ENCODE measurements at places on chromosomes 5 and 9.

- DNase-seq, result no peak
Observed at GRCh38 chr5:157563373-157563928, 12.1 kb downstream of the ADAM19 start.

GRCh38 chr5:174491761-174492350, 232.5 kb upstream of the MSX2 start:
- no peak for DNase-seq

- no peak for DNase-seq
Observed at GRCh38 chr5:137461391-137462264, 37.5 kb downstream of the SPOCK1 start.

- DNase-seq, result no peak
Observed at GRCh38 chr9:126207256-126207655, 119.4 kb upstream of the MVB12B start.

DNA sequence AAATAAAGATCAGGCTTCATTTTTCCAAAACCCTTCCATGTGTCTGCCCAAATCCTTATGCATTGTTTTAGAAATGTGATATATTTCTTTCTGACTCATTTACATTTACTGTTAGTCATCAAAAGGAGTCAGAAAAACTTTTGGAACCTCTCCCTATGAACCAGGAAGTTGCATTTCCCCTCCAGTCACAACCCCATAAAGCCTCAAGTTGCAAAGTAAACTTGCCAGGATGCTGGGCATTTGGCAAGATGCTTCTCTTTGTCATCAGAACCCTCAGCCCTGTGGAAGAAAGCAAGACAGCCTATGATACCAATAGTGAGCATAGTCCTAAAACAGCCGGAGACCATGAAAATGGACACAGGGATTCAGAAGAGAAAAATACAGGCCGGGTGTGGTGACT, 84.2 kb downstream of the MUSK start:
- no peak for DNase-seq

GRCh38 chr5:6078881-6079280, 299.5 kb downstream of the MED10 start:
- DNase-seq, result no peak

DNA sequence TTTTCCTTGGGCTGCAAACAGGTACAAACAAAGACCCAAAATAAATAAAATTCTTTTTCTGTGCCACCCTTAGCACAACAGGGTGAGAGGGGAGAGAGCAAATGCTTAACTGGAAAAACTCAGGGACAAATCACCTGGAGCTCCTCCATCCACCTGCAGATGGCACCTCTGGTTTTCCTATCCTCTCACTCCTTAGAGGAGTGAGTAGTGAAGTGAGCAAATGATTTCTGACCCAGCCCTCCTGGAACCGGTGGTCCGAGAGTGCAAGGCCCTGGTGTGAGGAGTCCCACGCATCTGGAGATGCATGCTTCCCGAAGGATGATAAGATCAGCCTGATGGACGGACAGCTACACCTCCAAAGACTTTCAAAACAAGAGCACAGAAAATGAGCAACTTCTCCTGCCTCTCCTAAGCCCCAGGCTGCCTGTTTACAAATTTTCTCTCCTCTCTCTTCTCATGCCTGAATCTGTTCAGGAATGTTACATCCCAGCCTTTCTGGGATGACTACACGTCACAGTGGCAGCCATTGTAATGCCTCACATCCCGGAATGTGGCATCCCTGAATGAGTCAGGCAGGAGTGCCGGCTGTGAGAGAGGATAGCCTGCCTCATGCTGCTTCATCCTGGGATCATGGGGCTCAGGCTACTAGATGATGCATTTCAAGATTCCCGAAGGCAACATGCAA, 86.4 kb downstream of the ADRB2 start:
- no peak for DNase-seq

DNA sequence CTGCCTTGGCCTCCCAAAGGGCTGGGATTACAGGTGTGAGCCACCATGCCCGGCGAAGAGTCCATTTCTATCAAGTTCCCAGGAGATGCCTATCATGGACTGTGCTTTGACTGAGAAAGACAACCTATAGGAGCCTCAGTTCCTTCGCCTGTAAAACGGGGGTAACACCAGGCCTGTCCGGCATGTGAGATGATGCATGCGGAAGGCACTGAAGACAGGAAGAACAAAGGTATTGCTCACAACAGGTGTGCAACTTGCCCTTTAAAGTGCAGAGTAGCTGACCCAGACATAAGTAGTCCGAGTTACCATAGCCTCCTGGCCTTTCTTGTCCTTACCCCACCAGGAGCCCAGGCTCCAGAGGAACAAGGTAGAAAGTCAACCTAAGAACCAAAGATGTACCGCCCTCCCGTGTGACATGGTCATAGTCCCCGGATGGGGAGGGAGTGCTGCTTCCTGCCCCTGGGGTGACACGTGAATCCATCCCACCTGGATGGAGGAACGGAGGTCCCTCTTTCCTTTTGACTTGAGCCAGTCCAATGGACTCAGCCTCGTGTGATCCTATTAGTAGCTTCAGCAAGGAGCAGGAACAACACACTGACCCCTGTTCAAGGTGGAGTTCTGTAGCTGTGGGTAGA, 60.3 kb downstream of the HSPA4 start:
- no peak for DNase-seq

GRCh38 chr5:178580271-178580955, 9.8 kb downstream of the COL23A1 start:
- DNase-seq, result no peak

DNA sequence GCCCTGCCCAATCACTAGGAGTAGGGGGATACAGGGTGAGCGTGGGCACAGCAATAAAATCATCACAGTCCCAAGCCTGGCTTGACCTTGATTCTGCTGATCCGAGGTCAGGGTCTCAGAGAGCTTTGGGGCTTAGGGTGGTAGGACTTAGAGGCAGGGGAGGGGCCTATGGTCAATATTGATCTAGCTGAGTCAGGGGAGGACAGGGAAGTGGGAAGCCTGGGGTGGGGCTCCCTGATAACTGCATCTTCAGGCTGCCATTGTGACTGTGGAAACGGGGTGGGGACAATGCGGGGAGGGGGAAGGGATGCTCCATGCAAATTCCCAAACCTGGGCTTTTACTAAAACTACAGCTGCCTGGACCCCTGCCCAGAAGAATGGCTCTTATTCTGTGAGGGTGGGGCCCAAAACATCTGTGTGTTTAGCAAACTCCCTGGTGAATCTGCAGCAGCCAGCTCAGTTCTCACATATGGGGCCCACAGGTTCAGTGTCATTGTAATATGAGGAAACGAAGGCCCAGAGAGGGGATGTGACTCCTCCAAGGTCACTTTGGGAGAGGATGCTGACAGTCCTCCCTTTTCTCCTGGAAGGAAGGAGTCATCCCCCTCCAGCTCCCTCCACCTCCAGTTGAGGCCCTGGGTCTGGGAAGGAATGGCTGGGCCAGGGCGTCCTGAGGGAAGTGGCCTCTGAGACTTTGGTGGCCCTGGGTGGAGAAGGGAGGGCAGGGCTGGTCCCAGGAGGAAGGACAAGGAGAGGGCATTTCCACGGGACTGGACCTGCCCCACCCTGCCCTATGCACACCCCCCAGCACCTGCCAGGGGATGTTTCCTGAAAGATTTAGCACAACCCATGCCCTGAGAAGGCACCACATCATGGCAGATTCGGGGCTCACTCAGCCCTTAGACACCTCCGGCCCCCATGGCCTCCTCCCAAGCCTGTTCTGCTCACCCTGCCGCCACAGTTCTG, 26.4 kb downstream of the SLC6A7 start:
- DNase-seq, result no peak

DNA sequence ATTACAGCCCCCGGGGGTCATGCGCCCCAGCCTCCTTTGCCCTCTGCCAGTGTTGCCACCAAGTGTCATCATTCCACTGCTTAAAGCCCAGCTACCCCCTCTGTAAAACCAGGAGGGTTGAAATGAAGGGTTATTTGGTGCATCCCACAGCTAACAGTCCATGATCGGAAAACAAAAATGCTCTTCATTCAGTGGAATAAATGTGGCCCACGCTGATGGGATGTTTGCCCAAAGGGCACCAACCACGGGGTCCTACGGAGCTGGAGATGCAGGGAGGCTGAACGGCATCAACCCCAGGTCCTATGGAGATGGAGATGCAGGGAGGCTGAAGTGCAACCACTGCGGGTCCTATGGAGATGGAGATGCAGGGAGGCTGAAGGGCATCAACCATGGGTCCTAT, 218.5 kb upstream of the IRX1 start:
- DNase-seq, result no peak

DNA sequence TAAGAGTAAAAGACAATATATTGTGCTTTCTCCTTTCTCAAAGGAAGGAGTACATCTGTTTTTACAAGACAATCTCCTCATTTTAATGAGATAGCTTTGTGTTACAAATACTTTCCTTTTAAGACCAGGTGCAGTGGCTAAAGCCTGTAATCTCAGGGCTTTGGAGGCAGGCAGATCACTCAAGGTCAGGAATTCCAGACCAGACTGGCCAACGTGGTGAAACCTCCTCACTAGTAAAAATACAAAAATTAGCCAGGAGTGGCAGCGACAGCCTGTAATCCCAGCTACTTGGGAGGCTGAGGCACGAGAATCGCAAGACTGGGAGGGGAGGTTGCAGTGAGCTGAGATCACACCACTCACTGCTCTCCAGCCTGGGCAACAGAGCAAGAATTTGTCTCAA, 11.8 kb downstream of the TMEM161B start:
- DNase-seq, result no peak

DNA sequence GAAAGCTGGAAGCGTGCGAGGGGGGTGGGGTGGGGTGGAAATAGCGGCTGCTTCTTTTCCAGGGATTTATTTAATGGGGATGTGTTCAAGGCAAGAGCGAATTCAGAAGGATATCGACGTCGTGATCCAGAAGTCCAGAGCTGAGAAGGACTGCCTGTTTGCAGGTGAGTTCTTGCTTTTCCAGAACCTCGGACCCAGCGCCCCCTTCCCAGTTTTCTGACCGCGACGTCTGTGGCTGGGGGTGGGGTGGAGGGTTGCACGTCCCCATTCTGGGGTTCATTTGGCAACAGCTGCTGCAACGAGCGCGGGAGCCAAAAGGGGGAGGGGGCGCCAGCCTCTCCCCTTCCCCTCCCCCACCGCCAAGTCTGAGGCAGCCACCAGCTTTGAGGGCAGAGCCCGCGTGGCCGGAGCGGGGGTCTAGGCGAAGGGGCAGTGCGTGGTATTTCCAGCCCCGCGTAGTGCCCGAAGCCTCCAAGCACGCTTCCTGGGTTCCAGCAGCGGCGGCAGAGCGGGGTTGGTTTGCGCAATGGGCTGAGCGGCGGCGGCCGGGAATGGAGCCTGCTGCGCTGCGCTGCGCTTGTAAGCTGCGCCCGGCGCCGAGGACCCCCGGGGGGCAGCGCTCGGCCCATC, 701 bp downstream of the PARP8 start:
- peak; percentile 67 for DNase-seq

- DNase-seq, result no peak
Observed at GRCh38 chr5:135107986-135108385, 74.0 kb upstream of the PITX1 start.

- no peak for DNase-seq
Observed at GRCh38 chr9:109975574-109976295, 195.7 kb downstream of the PALM2AKAP2 start.

DNA sequence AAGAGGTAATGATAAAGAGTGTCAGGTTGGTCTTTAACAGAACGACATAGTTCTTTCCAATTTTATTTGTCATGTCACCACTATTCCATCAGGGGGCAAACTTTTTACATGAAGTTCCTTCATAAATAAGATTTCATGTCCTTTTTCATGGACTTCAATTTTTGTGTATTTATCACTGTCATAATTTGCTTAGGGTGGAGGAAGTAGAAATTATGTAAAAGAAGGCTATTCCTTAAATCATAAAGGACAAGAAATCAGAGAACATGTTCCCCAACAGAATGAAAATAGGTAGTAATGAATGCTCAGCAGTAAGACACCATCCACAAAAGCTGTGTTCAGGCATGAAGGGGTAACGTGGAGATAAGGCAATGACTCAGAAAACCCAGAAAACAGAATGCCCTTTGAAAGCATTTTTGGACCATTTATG, 72.7 kb downstream of the ZFAND5 start:
- no peak for DNase-seq

GRCh38 chr5:97044052-97044451, 98.4 kb downstream of the LIX1 start:
- DNase-seq, result no peak

DNA sequence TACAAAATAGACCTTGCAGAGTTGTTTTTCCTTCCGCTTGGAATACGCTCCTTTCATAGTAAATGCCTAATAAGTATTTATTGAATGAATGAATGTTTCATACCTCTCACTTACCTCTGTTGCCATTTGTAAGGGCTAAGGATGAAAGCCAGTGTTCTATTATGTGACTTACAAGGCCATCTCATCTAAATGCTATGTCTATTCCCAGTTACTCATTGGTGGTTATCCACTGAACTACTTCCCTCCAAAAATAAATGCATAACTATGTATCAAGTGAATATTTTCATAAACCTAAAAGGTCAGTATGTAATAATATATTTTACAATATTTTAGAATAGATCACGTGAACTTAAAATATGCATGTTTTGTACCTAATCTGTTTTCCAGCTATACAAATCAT, 670.5 kb upstream of the RGMB start:
- no peak for DNase-seq

GRCh38 chr9:123778232-123778902, 151.6 kb downstream of the DENND1A start:
- no peak for DNase-seq

DNA sequence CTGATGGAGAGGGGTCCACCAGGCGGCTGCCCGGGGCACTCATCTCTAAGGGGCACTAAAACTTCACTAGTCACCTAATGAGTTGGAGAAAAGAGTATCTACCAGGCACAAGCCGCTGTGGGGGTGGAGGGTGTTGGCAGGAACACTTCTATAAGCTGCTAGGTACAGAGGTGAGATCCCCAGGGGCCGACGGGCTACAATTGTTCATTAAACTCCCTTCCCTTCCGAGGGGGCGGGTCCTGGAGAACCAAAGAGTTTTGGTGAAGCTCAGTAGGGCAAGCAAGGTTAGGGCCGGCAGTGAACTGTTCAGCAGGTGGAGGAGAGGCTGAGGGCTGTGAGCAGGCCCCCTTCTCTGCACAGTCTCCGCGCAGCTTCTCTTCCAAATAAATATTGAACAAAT, 78.7 kb upstream of the ARAP3 start:
- no peak for DNase-seq

DNA sequence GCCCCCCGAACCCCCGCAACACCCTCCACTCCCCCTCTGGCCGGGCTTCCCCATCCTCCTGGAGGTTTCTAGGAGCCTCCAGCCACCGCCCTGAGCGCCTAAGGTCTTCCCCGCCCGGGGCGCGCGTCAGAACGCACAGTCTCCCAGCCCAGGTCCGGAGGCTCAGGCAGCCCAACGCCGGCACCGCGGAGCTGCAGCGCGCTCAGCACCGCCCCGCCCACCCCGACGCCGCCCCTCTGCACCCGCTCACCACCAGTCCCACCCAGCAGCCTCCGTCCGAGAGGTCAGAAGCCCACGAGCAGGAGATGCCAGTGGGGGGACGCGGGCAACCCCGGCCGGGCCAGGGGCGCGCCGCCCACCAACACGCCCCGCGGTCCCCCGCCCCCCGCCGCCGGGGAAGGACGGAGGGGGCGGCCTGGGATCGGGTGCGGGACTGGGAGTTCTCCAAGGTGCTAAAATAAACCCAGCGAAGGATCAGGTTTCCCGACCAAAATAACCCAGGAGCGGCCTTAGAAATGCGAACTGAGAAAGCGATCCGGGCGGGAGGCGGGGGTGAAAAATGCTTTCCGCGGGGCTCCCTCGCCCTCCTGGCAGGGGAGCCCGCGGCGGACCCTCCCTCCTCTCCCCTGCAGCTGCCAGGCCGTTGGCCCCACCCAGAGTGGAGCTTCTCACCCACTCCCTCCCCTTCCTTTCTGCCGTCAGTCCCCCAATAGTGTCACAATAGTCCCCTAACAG, 6.5 kb upstream of the FAM78A start:
- DNase-seq, result peak; percentile 39

- DNase-seq, result no peak
Observed at GRCh38 chr5:16500024-16500423, 34.4 kb upstream of the ZNF622 start.

GRCh38 chr9:91515074-91515687, 91.5 kb upstream of the NFIL3 start:
- no peak for DNase-seq

All from CD4-positive, alpha-beta T cell treated with Interleukin-17A for 4 hours (primary cell).